ENCODE measurements at places on chromosomes 3 and 15.

DNA sequence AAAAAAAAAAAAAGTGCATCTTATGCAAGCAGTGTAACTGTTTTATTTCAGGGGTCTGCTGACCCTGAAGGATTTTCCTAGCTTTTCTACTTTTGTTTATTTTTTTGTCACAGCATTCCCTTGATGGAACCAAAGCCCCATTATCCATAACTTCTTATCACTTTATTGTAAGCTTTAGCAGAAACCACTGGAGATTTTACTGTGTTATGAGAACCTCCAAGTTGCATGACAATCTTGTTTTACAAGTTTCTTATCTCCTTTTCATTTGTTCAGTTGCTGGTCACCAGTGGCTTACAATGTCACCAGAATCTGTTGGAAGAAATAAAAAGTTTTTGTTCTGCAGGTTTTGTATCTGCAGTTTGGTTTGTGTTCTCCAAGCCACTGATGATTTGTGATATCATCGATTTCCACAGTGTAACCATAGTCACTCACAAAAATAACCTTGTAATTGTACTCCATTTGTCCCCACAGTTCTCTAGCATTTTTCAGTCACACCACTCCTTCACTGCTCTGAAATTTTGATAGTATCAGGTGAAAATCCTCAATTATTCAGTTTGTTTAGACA is 660.0 kb downstream of the RBMS3 start:
- DNase-seq, result no peak

DNA sequence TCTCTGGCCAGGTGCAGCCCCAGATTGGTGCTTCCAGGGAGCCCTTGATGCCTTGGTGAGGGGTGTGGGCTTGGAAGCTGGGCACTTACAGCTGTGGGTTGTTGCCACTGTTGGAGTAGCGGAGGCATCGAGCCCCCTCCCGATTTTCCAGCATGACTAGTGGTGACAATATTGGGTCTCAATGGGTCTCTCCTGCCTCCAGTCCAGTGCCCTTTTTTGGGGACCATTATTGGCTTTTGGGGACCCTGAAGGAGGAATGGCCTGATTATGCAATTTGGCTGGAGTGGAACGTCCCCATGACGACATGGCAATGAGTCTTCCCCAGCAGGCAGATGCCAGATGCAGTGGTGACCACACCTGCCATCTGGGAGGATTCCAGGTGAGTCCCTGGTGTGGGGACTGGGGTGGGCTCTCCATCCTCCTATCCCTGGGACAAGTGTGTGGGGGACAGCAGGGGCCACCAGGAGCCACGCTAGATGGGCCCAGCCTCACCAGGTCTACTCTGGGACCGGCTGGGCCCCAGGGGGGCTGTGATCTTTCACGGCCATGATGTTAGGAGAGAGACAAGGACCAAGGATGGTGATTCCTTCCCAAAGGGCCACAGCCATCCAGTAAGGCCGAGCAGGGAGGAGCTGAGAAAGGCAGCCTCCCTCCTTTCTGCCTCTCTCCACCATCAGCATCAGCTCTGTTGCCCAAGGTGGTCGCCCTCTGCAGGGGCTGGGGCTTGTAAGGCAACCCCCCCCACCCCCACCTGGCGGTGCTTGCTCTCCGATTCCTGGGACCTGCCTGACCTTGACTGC is 196.8 kb downstream of the GOLGA6L6 start:
- DNase-seq, result no peak

- DNase-seq, result no peak
Measured at GRCh38 chr15:76730262-76730661, 174.9 kb downstream of the SCAPER start.

- no peak for DNase-seq
Measured at GRCh38 chr3:186213946-186214345, 105.1 kb upstream of the ETV5 start.

DNA sequence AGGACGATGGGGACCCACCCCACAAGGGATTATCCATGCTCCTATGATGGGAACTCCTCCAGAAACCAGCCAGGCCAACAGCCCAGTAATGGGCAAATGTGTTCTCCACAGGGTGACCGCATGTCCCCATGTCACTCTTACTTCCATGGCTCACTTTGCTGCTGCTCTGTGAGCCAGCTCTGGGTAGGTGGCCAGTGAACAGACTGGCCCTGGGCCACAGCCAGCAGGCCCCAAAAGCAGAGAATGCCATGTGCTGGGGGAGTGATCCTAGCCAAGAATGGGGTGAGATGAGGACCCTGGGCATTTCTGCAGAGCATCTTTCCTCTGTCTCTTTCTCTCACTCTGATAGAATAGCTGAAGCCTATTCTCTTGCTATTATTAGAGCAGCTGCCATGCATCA is 391.4 kb downstream of the LRTM1 start:
- no peak for DNase-seq

DNA sequence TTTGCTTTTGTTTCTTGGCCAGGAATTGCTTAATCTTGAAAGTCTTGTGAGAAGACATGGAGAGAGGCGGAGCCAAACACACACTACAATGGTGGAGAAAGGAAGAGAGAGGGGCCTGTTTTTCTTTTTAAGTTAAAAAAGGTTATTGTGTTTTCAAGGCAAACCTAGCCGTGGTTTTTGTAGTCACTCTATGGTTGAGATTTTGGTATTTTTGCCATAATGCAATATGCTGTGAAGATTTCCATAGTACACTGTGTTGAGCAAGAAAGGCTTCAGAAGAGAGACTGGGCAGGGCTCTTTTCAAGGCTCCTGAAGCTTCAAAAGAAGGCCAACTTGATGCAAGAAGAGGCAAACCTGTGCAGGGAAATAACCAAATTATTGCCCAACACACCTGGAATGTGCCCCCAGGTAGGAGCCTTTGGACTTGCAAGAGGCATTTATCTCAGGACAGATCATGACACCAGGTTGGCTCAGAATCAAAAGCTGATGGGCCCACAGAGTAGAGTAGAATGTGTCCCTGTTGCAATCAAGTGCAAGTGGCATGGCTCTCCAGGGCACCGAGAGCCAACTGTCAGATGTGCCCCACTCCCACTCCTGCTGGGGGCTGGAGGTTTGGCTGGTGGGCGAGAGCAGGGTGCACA is 22.1 kb downstream of the AMOTL2 start:
- no peak for DNase-seq

GRCh38 chr3:26004172-26004571 is 214.3 kb downstream of the OXSM start:
- no peak for DNase-seq
